ENCODE measurements at places on chromosomes 2 and 18.

GRCh38 chr2:10041711-10042110, 1.6 kb upstream of the KLF11 start:
- no peak for DNase-seq

GRCh38 chr2:80573950-80574349, 269.4 kb upstream of the LRRTM1 start:
- no peak for DNase-seq

DNA sequence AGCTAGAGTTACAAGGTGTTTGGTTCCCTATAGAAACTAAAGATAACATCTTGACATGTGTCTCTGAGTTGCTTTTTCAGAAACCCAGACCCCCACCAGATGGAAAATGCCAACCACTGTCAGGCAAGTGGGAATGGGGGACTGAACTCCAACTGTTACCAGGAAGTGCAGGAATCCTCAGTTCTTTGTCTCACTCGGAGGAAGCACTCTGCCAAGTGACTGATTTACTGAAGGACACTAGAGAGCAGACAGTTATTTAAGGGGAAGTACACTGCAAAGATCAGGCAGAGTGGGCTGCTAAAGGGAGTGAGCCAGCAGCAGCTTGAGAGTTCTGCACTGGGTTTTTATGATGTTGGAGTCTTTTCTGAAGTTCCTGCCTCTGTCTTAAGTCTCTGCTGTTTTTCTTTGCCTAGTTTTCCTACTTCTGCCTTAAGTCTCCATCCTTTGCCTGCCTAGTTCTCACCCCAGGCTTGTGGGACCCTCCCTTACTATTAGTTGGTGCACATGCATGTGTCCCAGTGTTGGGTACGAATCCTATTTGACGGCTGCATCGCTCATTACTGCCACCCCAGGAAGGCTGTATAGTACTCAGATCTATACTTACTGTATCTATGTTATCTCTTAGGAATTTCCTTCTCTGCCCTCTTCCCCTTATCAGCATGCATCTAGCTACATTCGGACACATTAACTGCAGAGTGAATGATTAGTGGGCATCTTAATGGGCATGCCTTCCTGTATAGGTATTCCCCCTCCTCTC, 97.1 kb downstream of the TEX51 start:
- no peak for DNase-seq

- peak; percentile 70 for DNase-seq
Observed at GRCh38 chr18:5868218-5868854, 27.0 kb downstream of the TMEM200C start.

DNA sequence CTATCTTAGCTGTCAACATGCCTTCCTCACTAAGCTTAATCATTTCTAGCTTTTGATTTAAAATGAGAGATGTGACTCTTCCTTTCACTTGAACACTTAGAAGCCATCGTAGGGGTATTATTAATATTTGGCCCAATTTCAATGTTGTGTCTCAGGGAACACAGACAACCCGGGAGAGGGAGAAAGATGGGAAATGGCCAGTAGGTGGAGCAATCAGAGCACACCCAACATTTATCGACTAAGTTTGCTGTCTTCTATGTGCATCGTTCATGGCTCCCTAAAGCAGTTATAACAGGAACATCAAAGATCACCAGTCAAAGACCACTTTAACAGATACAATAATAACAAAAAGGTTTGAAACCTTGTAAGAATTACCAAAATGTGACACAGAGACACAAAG, 110.2 kb downstream of the OLA1 start:
- no peak for DNase-seq

GRCh38 chr18:77108001-77108692, 24.4 kb downstream of the MBP start:
- no peak for DNase-seq

DNA sequence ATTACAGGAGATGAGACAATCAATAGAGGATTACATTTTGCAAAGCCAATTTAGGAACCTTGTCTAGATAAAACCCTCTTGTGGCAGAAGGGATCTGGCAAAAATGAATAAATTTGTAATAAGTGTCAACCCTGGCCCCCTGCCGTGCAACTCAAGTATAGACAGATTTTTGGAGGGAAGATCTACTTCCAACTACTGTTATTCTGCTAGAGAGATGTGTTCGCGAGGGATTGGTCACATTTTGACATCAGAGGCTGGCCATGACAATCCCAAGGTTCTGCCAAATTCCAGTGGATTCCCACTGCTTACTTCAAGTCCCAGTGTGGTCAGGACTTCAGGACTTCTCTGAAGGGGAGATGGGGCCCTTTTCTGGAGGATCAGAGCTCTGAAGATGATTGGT, 192.6 kb downstream of the SH3RF3 start:
- no peak for DNase-seq

GRCh38 chr18:77650799-77651385, 401.2 kb downstream of the GALR1 start:
- DNase-seq, result peak; percentile 96

GRCh38 chr2:180385601-180386201, 378.6 kb upstream of the CWC22 start:
- DNase-seq, result no peak

GRCh38 chr2:66899109-66899508, 464.2 kb downstream of the MEIS1 start:
- DNase-seq, result no peak

DNA sequence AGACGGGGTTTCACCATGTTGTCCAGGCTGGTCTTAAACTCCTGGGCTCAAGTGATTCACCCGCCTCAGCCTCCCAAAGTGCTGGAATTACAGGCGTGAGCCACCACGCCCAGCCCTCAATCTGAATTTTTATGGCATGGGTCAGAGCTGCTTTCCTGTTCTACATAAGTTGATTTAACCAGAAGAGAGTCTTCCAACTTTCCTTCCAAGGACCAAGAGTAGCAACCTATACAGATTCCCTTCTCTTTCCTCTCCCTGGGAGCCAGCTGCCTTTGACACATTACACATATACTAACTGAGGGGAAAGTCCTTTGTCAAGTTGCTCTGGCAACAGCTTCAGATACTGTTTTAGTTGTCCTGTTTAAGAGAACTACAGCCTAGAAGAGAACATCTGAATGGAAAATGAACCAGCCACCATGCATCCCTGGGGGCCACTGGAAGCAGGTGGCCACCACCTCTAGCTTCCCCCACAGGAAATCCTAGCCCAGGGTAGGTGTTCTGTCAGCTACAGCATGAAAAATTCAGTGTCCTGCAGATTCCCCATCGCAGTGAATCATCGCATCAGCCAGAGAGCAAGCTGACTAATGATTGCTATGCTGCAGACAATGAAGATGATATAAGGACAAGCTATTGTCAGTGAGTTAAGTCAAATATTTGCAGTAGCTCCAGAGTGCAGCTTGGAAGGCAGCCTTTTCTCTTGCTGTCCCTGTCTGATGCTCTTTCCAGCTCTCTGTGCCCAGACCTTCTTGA, 62.9 kb downstream of the POMC start:
- DNase-seq, result no peak

DNA sequence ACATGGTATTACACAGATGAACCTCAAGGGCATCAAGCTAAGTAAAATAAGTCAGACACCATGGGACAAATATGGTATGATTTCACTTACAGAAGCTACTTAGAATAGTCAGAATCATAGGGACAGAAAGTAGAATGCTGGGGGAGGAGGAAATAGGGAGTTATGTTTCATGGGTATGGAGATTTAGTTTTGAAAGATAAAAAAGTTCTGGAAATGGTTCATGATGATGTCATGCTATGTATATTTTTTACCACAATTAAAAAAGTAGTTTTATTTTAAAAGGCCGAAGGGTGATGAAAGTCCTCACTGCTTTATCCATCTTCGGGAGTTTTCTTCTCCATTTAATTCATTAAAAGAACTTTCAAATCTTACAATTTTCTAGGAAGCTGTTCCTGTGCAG, 181.9 kb downstream of the CALCRL start:
- no peak for DNase-seq

DNA sequence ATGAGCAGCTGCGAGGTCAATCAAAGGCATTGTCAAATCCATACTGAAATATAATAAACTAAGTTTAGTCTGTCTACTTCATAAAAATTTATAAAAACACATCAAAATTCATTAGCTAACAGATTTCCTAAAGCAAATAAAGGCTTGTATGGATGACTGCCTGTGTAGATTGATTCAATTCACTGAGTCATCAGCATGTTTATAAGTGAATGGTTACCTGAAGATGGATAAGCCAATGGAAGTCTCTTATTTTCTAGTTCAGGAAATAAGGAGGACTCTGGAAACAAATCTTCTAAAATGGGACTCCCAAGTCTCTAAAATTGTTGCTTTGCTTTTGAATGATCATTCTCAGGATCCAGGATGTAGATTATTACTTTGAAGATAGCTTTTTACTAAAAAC, 57.0 kb upstream of the HNRNPA3 start:
- DNase-seq, result no peak

- no peak for DNase-seq
Observed at GRCh38 chr18:13420969-13421686, 202.6 kb downstream of the LDLRAD4 start.

DNA sequence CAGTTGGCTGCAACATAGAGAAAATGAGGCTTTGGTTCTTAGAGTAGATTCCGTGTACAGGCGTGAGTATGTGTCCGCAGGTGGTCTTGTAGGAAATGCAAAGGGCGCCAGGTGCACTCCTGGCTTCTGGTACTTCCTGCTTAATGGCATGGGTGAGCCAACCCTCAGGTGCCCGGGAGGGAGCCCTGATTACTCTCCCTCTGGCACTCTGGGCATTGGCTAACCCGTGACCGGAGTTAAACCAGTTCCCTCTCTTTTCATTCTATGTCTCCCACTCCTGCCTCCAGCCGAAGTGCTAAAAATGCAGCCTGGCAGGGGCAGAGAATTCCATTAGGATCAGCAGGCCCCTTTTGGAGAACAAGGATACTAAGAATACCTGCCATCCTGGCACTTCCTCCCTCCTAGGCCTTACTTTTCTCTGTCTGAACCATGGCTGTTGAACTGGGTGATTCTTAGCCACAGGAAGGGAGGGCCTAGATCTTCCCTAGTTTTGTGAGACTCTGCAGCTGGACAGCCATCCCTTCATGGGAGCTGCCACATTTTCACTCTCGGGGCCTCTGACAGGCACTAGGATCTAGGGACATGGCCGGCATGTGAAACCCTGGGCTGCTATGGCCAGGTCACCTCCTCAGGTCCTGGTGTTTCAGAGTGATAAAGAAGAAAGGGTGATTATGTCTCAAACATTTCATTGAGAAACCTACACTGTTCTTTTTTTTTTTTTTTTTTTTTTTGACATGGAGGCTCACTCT, 6.5 kb downstream of the MERTK start:
- DNase-seq, result no peak

DNA sequence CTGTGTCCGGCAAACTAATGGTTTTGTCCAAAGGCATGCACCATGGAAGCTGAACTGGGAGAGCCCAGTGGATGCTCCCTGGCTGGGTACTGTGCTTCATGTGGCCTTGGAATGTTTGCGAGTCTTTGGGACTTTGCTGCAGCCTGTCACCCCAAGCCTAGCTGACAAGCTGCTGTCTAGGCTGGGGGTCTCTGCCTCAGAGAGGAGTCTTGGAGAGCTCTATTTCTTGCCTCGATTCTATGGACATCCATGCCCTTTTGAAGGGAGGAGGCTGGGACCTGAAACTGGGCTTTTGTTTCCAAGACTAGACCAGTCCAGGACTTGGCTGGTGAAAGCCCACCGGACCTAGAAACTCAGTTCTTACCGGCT, 1.7 kb downstream of the MARS2 start:
- no peak for DNase-seq

GRCh38 chr2:118103951-118104940, 16.0 kb downstream of the INSIG2 start:
- no peak for DNase-seq

GRCh38 chr2:60459851-60460250, 93.6 kb downstream of the BCL11A start:
- no peak for DNase-seq

- DNase-seq, result no peak
Observed at GRCh38 chr18:11470941-11471340, 138.5 kb upstream of the SLC35G4 start.

DNA sequence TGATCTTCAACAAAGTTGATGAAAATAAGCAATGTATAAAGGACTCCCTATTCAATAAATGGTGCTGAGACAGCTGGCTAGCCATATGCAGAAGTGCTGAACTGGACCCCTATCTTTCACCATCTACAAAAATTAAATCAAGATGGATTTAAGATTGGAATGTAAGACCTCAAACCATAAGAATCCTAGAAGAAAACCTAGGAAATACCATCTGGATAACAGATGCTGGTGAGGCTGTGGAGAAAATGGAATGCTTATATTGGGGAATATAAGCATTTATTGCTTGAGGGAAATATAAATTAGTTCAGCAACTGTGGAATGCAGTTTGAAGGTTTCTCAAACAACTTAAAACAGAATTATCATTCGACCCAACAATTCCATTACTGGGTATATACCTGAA, 89.6 kb downstream of the GCA start:
- no peak for DNase-seq

GRCh38 chr2:191870744-191871143, 23.9 kb upstream of the CAVIN2 start:
- DNase-seq, result no peak

GRCh38 chr2:197197895-197198311, 112.7 kb downstream of the ANKRD44 start:
- DNase-seq, result no peak

GRCh38 chr18:48367557-48367956, 41.6 kb downstream of the ZBTB7C start:
- DNase-seq, result no peak

GRCh38 chr2:205321231-205321630, 361.1 kb upstream of the NRP2 start:
- DNase-seq, result no peak

DNA sequence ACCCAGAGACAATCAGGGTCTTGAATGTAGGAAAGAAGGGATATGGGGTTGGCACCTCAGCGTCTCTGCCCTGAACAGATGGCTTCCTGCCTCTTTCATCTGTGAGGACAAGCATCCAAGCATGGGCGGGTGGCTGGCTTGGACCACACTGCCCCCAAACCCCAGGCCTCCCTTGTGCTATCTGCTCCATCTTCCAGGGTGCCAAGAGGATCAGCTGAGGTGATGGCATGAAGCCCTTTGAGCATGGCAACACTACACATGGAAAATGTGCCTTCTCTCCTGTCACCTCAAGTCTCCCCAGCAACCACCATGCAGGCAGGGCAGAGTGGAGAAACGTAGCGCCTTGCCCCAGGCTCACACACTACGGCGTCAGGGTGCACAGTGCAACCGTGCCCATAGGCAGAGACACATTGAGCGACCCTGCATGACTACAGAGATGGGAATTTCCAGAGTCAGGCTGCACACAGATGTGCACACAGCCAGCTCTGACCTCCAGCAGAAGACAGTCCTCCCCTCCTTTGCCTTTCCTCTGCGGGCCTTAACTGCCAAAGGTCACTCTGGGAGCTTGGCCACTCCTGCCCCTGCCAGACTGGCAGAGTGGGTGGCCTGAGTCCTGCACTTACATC, 1.5 kb downstream of the KCNIP3 start:
- DNase-seq, result no peak

- DNase-seq, result no peak
Observed at GRCh38 chr2:160252278-160252887, 52.3 kb upstream of the ITGB6 start.

DNA sequence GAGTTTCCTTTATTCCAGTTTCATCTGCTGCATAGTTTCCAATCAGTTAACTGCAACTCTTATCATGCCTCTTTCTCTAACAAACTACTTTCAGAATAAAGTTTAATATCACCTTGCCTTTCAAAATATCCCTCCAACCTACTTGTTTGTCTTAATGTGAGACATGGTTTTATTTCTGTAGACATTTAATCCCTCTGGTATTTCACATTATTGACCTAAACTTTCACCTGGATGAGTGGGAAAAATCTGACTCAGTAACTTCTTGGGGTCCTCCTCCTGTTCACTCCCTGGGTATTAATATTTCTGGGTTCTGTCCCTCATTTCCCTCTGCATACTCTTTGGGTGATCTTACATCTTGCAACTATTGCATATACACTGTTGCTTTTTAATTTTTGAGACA, 27.9 kb downstream of the MSH6 start:
- no peak for DNase-seq

Measured in glutamatergic neuron (in vitro differentiated cells).